IPS DF 6.9 (cell line): ENCODE measurements at places on chromosomes 12 and 14.

DNA sequence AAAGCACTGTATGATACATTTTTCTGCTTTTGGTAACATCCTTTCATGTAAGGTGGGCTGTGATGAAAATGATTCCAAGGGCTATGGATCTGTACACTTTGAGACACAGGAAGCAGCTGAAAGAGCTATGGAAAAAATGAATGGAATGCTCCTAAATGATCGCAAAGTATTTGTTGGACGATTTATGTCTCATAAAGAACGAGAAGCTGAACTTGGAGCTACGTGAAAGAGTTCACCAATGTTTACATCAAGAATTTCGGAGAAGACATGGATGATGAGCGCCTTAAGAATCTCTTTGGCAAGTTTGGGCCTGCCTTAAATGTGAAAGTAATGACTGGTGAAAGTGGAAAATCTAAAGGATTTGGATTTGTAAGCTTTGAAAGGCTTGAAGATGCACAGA lies 22.1 kb upstream of the SRGAP1 start:
- DNase-seq, result no peak

DNA sequence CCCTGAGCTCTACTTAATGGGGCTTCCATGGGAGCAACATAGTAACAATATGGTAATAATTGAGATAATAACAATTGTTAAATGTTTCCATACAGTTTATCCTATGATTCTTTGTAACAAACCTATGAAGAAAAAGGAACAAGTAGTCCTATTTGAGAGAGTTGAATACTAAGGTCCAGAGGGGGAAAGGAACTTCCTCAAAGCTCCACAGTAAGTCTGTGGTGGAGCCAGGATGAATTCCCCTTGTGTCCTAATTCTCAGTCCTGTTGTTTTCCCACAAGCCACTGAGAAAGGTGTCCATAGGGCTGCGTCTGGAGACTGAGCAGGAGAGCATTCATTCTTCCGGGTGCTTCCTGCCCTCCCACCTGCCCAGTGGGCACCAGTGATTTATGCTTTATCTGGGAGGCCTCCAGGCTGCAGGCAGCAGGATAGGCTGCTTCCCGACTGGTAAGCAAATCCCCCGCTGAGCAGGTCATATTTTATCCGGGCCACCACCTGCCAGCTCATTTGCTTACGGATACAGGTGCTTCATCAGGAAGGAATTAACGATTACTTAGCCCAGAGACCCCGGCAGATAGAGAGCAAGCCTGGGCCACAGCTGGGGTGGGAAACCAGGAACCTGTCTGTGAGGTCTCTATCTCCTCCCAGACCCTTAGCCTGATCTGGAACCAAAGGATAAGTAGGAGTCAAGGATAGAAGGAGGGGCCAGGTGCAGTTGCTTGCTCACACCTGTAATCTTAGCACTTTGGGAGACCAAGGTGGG lies 33.9 kb upstream of the FAM222A start:
- DNase-seq, result no peak

DNA sequence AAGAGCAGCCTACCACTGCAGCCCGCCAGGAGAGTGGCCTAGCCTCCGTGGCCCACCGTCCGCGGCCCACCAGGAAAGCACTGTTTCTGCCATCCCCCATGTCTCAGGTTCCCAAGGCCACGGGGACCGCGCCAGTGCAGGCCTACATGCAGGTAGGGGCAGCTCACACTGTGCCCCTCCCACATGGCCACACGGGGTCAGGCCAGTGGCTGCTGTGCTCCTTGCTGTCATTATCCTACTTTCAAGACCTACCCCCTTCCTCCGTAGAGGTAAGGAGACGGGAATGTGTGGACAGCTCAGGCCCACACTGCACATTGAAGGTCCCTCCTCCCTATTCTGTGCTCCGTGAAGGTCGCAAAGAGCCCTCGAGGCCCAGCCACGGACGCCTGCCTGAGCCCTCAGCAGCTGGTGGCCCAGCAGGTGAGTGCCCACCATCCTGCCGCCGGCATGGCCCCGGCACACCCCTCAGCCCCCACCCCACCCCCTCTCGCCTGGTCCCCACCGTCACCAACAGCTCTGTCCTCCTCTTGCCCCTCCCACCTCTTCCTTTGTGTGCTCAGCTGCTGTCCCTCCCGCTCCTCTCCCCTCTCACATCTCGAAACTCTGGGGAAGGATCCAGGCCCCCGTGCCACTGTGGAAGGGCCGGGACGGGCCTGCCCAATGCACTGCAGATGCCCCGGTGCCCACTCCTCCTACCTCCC lies 10.0 kb downstream of the DDX51 start:
- no peak for DNase-seq

DNA sequence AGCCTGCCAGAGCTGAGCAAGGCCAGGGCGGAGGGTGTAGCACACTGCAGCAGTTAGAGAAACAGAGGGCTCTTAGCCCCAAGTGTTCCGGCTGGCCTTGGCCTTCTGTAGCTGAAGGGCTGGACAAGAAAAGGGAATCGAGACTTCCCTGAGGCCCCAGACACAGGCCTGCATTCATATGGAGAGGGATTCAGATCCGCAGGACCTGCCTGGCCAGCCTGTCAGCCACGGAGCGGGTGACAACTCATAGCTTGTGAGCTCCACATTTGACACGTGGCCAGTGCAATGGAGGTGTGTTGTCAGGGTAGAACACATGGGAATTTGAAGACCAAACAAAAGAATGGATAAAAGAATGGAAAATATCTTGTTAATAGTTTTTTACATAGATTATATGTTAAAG lies 182.2 kb upstream of the GSC start:
- no peak for DNase-seq

- no peak for DNase-seq
These were observed 373.7 kb upstream of the SYT1 start for GRCh38 chr12:78490861-78491260.

DNA sequence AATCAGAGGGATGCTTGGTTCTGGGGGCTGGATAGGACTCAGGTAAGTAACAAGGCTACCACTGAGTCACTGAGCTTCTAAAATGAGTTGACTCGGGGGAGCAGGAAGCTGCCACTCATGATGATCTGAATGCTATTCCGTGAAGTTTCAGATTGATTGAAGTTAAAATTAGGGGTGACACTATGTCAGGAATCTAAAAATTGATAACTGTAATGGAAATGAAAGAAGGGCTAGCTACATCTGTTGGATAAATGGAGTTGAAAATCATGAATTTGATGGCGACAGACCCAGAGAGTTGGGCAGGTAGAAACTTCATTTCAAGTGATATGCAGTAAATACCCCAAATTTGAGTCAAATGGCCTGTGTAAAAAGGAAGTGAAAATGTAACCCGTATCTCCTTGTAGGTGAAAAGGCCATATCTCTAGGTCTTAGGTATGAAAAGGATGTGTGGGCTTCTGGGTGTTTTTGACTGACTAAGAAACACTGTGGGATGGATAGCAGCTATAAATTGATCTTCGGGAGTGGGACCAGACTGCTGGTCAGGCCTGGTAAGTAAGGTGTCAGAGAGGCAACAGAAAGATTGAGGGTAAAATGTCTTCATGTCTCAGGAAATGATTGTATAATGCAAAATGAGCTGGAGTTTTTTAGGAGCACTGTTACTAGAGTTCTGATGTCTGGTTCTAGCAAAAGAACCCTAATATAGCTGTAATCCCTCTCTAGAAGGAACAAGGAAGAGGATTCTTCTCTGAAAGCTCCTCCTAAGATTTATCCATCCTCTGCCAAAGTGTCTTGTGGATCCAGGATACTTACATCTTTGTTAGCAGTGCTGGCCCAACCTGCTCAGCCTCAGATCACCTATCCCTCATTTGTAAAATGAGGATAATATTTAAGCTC lies 57.3 kb downstream of the DAD1 start:
- DNase-seq, result no peak
